Endothelial cell of umbilical vein (primary cell): ENCODE measurements at places on chromosomes 7 and 10. TPM values are rescaled to one million over a fixed set of nuclear protein-coding genes. Genes with fewer than 3 reads are reported as not detected.

TLX1 gene
- not detected in 2 replicates for total RNA-seq

CYP2E1 gene
- total RNA-seq, result not detected in 2 replicates

SLC37A3 gene
- total RNA-seq, result 32.7 and 35.3 TPM in 2 replicates

HERPUD2 gene
- total RNA-seq, result 27.7 and 33.9 TPM in 2 replicates

SLC13A1 gene
- not detected in 2 replicates for total RNA-seq

PCLO gene
- total RNA-seq, result 0.65 and 0.75 TPM in 2 replicates

ADAM12 gene
- total RNA-seq, result 0.33 and 0.37 TPM in 2 replicates

NKX2-3 gene
- not detected in 2 replicates for total RNA-seq

HYAL4 gene
- not detected in 2 replicates for total RNA-seq

PGAM2 gene
- total RNA-seq, result not detected in 2 replicates

VWA2 gene
- total RNA-seq, result not detected in 2 replicates

CPVL gene
- total RNA-seq, result not detected in 2 replicates
